ENCODE measurements at places on chromosomes 12 and 14.

- no peak for DNase-seq
Measured at GRCh38 chr12:53737093-53737808, 10.0 kb upstream of the CALCOCO1 start.

DNA sequence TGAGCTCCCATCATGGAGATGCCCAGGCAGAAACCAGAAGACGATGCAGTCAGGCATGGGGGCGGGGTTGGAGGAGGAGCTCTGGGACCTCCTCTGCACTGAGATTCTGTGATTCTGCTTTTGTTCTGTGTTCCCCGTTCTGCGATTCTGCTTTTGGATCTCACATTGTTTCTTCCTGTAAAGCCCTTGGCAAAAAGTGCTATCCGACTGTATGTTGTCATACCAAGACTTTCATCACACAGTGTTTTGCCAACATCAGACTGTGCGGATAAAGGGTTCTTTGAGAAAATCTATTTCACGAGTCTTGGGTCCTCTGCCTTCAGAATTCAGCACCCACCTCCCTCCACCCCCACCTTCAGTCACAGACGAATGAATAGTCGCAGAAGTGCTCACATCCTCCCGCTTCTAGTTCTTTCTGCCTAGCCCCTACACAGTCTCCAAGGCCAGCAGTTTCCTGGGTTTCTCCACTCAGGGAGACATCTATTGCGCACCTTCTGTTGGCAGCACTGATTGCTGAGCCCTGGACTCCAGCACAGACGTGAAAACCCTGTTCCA lies 24.7 kb upstream of the PWP1 start:
- no peak for DNase-seq

GRCh38 chr12:913919-914698 lies 35.4 kb downstream of the RAD52 start:
- no peak for DNase-seq

DNA sequence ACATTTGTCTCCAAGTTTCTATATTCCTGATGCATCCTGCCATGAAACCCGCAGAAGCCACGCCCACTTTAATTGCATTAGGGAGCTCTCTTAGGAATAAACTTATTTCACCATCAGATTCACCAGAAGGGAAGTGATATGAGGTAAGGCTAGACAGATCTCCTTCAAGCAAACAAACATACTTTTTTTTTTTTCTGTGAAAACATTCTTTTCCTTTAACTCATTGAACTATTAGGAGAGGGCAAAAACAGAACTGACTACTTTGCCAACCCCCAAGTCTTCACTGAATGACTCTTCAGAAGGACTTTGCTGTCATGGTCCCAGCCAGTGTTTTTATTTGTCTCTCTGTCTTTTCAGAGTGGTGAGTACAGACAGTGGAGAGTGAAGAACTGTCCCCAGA lies 48.4 kb downstream of the GTF2A1 start:
- DNase-seq = no peak

- DNase-seq = no peak
Measured at GRCh38 chr14:57797160-57797559, 68.7 kb downstream of the SLC35F4 start.

GRCh38 chr12:6644903-6645302 lies 2.3 kb downstream of the ACRBP start:
- DNase-seq = no peak

DNA sequence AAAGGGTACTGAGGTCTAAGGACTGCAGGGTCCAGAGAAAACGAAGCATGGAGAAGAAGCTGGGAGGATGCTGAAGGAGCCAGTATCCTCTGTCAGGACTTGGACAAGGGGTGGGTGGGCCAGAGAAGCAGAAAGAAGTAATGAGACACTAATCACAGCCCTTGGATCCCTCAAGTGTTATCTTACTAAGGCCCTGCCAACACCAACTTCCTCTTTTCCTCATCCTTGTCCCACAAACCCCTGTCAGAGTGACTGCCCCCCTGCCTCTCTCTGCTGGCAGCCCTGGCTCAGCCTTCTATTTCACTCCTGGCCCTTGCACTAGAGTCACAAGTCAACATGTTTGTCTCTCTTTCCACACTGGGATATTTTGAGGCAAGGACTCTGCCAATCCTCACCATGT lies 3.8 kb upstream of the ASIC1 start:
- no peak for DNase-seq

GRCh38 chr12:121574025-121574424 lies 6.8 kb downstream of the KDM2B start:
- DNase-seq = no peak

DNA sequence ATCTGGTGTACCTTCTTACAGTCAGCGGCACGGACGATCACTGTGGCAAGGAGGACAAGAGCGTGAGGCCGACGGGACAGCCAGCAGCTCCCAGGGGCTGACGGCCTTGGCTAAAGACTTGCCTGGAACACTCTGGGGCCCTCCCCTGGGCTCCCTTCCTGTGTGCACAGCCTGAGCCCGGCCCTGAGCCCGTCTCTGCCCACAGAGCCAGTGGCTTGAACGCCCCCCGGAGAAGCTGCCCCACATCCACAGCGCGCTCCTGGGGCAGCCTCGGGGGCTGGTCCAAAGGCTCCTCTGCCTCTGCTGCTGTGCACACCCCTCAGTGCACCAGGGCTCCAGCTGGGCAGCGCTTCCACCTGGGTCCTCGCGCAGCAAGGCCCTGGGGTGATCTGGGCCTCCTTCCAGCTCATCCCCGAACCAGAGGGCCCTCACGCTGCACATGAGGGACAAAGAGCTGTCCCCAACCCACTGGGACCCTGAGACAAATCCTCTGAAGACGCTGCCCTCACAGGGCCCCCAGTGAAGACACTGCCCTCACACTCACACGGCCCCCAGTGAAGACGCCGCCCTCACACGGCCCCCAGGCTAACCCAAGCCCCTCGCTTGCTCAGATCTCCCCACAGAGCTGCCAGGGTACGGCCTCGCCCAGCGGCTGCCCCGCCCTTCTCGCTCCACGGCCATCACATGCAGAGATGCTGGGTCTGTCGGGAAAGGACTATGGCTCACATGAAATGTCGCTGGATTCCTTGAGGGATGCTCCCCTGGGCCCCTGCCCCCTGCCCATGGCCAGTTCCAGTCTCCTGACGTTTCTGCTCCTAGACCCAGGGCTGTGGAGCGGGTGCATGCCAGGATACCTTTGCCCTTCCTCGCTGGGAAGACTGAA lies 22.2 kb downstream of the AMN start:
- DNase-seq = no peak

DNA sequence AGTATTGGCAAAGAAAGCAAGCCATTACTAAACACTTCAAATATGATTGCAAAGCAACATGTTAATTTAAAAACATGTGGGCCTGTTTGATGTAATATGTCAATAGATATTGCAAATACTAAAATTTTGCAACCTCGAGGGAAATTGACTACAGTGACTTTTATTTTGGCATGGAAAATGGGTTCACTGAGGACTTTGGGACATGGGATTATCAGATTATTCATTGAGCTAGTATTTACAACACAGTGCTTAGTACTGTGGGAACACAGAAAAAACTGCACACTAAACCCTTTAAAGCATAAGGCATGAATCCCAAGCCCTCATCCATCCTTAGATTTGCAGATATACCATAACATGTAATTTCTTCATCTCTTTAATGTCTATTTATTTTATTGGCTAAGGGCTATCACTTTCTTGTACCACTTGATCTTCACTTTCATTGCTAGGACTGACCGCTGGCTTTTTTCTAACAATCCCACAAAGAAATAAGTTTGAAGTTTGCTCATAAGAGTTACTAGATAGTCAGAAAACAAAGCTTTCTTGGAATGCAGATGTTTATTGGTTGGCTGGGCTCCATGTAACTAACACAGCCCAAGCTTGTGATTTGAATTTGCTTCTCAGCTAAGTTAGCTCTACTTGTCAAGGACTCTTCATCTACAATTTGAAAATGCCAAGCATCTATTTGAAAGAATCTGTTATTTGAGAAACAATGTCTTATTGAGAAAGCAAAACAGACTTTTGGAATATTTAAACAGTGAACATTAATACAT lies 48.7 kb downstream of the PPFIBP1 start:
- DNase-seq = no peak

- no peak for DNase-seq
Measured at GRCh38 chr14:66496188-66496807, 10.1 kb downstream of the CCDC196 start.

DNA sequence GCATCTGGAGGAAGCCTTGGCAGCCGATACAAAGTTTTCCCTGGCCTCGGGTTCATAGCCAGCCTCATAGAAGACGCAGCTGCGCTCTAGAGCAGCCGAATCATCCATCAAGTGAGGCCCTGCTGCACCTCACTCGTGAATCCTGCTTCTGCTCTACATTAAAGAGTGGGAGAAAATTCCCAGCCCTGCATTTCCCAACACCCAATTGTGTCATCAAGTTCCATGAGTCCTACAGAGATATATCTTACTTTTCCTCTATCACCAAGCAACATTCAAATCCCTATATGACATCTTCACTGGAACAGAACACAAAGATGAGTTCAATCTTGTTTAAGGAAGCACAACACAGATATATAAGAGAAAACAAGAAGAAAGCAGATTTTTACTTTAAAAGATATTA lies 139.3 kb downstream of the TTC7B start:
- no peak for DNase-seq

GRCh38 chr12:7959701-7960121 lies 23.7 kb upstream of the SLC2A3 start:
- DNase-seq = no peak

DNA sequence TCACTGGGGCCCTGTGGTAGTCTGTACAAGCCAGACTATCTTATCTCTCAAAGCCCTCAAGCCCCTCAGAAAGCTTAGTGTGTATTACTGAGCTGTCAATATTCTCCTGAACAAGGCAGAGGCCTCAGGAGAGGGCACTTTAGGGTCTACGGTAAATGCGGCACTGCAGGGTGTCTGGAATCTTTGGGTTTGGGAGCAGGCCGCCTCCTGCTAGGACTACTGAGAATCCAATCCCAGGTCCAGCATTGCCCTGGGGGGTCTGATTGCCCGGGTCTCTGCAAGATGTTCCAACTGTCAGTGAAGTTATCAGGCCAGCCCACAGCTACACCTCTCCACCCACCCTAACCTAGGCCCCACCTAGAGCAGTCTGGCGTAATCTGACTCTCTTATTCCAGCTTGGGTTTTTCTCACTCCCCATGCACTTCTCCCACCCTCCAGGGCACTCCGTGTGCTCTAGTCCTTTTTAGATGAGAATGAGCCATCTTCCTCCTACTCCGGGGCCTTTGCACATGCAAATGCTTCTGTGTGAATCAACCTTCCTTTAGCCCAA lies 4.3 kb upstream of the ZFP36L1 start:
- DNase-seq = no peak

DNA sequence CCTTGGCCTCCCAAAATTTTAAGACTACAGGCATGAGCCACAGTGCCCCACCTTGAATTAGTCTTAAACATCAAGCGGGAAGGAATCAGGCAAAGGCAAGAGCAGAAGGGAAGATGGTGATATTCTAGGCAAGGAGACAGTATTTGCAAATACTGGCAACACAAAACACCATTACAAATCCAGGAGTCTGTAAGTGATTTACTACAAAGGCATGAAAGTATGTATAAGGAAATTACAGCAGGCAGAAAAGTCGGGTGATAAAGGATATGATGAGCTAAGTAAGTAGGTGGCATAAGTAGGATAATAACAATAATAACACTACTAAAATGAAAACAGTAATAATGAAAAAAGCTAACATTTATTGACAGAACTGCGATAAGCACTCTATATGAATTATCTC lies 28.5 kb downstream of the FMNL3 start:
- DNase-seq = no peak

DNA sequence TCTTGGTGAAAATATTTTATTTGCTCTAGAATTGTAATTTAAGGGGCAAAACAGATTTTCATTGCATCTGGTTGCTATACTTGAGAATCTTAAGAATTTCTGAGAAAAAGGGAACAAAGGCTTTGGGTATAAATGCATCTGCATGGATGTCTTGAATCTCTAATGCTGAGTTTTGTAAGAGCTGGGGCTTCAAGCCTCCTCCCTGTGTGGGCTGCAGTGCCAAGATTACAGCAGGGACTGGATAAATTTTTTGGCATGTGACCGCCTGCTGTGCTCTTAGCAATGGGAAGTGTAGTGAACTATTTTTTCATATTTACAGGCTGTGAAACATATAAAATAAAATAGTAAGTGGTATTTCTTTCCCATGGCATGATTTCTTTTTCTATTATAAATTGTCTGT lies 70.0 kb downstream of the SLC38A6 start:
- DNase-seq = no peak

GRCh38 chr12:39372929-39373328 lies 70.0 kb downstream of the KIF21A start:
- DNase-seq = no peak

DNA sequence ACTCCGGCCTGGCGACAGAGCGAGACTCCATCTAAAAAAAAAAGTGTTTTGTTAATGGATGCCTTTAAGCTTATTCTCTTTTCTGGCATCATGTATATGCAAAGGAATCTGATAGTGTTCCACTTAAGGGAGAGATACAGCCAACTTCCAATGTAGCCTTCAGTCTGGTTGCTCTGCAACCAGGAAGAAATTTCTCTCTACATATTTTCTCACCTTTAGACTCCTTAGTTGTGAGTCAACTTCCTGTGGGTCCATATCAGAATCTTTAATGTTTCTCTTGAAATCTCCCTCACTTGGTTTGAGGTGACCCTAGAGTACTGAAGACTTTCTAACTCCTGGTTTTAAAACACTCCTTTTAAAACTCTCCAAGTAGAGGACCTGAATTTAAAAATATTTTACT lies 340.4 kb downstream of the SLC6A15 start:
- DNase-seq = no peak

DNA sequence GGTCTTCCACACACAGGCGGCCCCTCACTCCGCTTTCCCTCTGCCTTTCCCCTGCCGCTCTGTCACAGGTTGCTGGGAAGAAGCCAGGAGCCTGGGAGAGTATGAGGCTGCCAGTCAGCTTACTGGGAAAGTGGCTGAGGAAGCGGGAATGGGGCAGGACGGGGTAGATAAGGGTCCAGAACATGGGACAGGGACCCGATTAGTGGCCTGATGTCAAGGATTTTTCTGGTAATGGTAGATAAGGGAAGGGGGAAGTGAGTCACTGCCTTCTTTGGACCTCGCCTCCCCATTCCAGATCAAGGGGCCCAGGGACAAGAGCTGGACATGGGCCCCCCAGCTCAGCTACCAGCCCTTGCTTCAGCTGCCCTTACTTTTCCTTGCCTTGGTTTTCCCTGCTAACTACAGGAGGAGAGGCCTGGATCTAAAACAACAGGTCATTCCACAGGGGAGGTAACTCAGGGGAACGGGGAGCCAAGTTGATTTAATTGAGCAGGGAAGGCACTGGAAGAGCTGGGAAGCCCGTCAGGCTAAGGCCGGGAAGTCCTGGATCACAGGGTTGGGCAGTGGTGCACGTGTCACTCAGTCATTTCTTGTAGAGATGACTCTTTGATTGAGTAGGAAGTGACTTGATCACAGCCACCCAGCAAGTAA lies 3.5 kb upstream of the LPAR5 start:
- DNase-seq = no peak

- peak; percentile 7 for DNase-seq
Measured at GRCh38 chr12:124036657-124037109, 63.7 kb downstream of the ZNF664 start.

Data from NCI-H2029 treated with DMSO at 0.1 percent for 48 hours (cell line).